ENCODE measurements at places on chromosomes 5 and 9.

DNA sequence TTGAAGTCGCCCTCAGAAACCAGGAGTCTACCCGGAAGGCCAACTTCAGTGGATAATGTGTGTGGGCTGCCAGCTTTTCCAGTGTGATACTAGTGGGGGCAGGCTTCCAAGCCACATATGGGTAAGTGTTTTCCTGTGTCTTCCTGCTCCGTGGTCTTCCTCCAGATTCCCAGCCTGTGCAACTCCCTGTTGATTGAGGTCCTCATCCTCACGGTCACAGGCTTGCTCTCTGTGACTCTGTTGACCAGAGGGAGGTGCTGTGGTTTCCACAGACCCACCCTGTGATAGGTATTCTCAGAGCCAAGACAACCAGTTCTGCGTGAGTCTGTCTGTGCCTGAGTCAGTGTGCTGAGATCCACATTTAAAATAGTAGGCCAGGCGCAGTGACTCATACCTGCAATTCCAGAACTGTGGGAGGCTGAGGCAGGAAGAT is 388.0 kb upstream of the IRX2 start:
- DNase-seq, result peak; percentile 60
- no peak overlapping the region for H3K27ac ChIP-seq
- no peaks in the 10 kb centered on the region for H3K36me3 ChIP-seq
- H3K4me1 ChIP-seq, result no peaks in the 10 kb centered on the region

GRCh38 chr5:5764246-5764645 is 341.8 kb downstream of the ICE1 start:
- H3K4me3 ChIP-seq, result no peak overlapping the region
- DNase-seq, result no peak
- H3K4me1 ChIP-seq, result no peaks in the 10 kb centered on the region
- no peaks in the 10 kb centered on the region for H3K36me3 ChIP-seq

DNA sequence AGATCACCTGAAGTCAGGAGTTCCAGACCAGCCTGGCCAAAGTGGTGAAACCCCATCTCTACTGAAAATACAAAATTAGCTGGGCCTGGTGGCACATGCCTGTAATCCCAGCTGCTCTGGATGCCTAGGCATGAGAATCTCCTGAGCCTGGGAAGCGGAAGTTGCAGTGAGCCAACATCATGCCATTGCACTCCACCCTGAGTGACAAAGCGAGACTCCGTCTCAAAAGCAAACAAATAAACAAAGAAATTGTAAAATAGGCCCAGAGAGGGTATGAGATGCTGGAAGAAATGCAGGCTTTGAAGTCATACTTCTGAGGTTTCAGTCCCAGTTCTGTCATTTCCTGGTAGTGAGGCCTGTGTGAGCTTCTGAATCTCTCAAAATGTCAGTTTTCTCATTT is 5.3 kb upstream of the ARHGEF37 start:
- H3K36me3 ChIP-seq, result no peaks in the 10 kb centered on the region
- DNase-seq, result no peak
- no peaks in the 10 kb centered on the region for H3K4me1 ChIP-seq
- H3K27me3 ChIP-seq, result no peaks in the 10 kb centered on the region
- no peak overlapping the region for H3K27ac ChIP-seq
- H3K4me3 ChIP-seq, result no peak overlapping the region

DNA sequence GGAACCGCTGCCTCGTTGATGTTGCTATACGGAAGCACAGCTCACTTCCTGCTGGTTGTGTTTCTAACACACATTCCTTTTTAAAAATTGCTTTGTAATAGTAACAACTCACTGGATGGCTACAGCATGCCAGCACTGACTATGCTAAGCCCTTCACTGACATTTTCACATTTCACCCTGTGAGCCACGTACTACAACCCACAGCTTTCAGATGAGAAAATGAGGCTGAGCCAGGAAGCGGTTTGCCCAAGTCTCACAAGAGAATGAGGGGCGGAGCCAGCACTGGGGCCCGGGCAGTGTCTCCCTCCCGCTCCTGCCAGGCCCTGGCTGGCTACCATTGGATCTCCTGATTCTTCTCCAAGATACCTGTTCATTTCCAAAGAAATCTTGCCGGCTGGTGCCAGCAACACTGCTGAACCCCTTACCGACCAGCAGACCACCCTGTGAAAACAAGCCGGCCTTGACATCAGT is 38.3 kb downstream of the FAM78A start:
- DNase-seq, result no peak
- H3K27me3 ChIP-seq, result no peaks in the 10 kb centered on the region
- H3K4me1 ChIP-seq, result peaks cover 13% of the 10 kb centered on the region

GRCh38 chr9:71743217-71743705 is 25.1 kb downstream of the CEMIP2 start:
- H3K4me3 ChIP-seq, result no peak overlapping the region
- H3K4me1 ChIP-seq, result peaks cover 16% of the 10 kb centered on the region
- no peaks in the 10 kb centered on the region for H3K27me3 ChIP-seq

- H3K27ac ChIP-seq, result no peak overlapping the region
- H3K4me3 ChIP-seq, result no peak overlapping the region
- no peaks in the 10 kb centered on the region for H3K27me3 ChIP-seq
- no peaks in the 10 kb centered on the region for H3K36me3 ChIP-seq
- no peaks in the 10 kb centered on the region for H3K4me1 ChIP-seq
These were observed 22.0 kb upstream of the ADRA1B start for GRCh38 chr5:159894149-159894720.

DNA sequence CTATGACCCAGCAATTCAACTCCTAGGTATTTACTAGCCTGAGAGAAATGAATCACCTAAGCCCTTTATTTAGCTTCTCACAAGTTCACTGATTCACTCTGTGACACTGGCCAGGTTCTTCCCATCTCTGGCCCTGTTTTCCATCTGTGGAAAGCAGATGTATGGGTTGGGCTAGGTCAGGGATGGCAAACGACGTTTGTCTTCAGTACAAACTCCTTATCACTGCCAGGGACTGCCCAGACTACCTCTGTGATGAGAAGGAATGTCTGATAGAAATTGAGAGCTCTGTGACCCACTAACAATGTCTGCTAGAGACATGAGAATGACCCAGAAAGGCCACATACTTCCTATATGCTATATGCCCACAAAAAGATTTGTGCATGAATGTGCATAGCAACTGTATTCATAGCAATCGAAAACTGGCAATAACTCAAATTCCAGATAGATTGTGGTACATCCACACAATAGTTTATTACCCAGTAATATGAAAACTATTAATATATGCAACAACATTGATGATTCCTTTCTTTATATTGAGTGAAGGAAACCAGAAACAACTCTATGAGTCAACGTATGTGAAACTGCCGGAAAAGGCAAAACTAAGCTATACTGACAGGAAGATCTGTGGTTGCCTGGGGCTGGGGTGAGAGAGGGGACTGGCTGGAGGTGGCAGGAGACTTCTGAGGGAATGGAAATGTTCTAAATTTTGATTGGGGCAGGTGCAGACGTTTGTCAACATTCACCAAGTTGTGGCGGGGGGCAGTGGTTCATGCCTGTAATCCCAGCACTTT is 32.0 kb upstream of the ADAM19 start:
- no peak overlapping the region for H3K4me3 ChIP-seq
- no peaks in the 10 kb centered on the region for H3K36me3 ChIP-seq
- no peak for DNase-seq

DNA sequence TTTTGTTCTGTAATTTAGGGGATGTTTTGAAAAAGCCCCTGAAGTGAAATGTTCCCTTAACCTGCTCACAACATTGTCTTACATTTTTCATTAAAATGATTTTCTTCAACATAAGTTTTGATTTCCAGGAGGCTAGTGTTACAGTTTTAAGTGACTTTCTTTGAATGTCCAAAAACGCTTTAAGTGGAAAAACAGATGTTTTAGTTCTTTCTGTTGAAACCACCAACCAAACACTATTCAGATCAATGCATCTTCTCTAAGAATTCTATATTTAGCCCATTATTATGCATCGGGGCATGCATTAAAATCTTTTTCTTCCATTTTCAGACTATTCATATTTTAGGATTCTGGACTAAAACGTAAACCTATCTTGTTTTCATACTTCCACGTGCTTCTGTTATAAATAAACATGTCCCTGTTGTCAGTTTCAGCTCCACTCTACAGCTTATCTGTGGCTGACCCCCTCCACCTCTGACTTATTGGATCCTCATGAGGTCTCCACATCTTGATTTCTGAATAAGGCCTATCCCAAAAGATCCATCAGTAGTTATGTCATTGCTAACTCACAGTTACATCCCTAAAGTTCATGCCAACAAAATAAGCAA is 882.3 kb upstream of the SEMA6A start:
- H3K36me3 ChIP-seq, result no peaks in the 10 kb centered on the region
- DNase-seq, result no peak
- no peaks in the 10 kb centered on the region for H3K27me3 ChIP-seq
- H3K27ac ChIP-seq, result no peak overlapping the region

GRCh38 chr9:124660341-124660801 is 110.7 kb downstream of the NR6A1 start:
- no peaks in the 10 kb centered on the region for H3K36me3 ChIP-seq
- H3K27ac ChIP-seq, result no peak overlapping the region
- H3K4me3 ChIP-seq, result peak overlapping the region; percentile 48
- no peaks in the 10 kb centered on the region for H3K27me3 ChIP-seq
- H3K4me1 ChIP-seq, result peaks cover 14% of the 10 kb centered on the region

DNA sequence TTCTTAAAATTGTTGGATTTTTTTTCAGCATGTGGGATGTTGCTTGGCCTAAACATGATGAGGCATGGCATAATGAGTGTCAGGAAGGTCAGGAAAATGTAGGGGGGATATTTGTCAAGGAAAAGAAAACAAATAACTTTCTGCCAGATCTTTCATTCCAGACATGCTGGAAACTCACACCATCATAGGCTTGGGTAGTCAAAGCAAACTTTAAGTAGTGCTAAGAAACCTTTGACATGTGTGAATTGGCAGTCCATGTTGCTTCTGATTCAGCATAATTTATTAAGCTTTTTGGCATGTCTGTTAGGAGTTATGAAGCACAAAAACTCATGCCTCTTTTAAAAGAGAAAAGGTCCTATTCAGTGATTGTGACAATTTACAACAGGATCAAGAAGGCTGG is 61.3 kb upstream of the MTAP start:
- no peaks in the 10 kb centered on the region for H3K27me3 ChIP-seq
- H3K27ac ChIP-seq, result no peak overlapping the region
- DNase-seq, result no peak
- no peak overlapping the region for H3K4me3 ChIP-seq
- H3K36me3 ChIP-seq, result no peaks in the 10 kb centered on the region

- H3K4me3 ChIP-seq, result no peak overlapping the region
- no peak overlapping the region for H3K27ac ChIP-seq
- no peak for DNase-seq
- H3K36me3 ChIP-seq, result no peaks in the 10 kb centered on the region
- no peaks in the 10 kb centered on the region for H3K4me1 ChIP-seq
These were observed 465.6 kb upstream of the KIF2A start for GRCh38 chr5:61840361-61840760.

GRCh38 chr5:76733049-76733417 is 17.1 kb downstream of the F2R start:
- no peak for DNase-seq
- no peaks in the 10 kb centered on the region for H3K27me3 ChIP-seq
- H3K4me3 ChIP-seq, result no peak overlapping the region
- no peaks in the 10 kb centered on the region for H3K36me3 ChIP-seq
- H3K27ac ChIP-seq, result no peak overlapping the region
- H3K4me1 ChIP-seq, result no peaks in the 10 kb centered on the region

- H3K27me3 ChIP-seq, result no peaks in the 10 kb centered on the region
- no peak for DNase-seq
- H3K4me1 ChIP-seq, result peaks cover 78% of the 10 kb centered on the region
- H3K27ac ChIP-seq, result no peak overlapping the region
- H3K4me3 ChIP-seq, result no peak overlapping the region
These were observed 9.3 kb downstream of the NIPBL start for GRCh38 chr5:36885566-36886485.

- no peak for DNase-seq
- H3K27ac ChIP-seq, result no peak overlapping the region
- no peaks in the 10 kb centered on the region for H3K36me3 ChIP-seq
These were observed 80.9 kb upstream of the SPOCK1 start for GRCh38 chr5:137580030-137580429.

DNA sequence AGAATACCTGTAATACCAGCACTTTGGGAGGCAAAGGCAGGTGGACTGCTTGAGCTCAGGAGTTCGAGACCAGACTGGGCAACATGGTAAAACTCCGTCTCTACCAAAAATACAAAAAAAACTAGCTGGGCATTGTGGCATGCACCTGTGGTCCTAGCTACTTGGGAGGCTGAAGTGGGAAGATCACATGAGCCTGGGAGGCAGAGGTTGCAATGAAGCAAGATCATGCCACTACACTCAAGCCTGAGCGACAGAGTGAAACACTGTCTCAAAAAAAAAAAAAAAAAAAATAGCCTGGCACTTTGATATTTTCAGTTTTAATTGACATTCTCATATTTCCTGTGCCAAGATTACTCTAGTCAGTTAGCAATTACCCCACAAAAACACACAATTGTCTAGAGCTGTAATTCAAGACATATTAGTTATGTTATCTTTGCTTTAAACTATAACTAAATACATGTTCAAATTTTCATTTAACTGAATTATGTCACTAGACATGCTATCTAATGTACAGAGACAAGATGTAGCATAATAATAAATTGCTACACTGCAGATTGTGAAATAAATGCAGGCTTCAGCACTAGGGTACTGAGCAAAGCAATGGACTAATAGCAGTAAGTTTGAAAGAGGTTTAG is 378.2 kb upstream of the GRAMD2B start:
- H3K4me3 ChIP-seq, result no peak overlapping the region
- no peak for DNase-seq
- no peak overlapping the region for H3K27ac ChIP-seq
- no peaks in the 10 kb centered on the region for H3K36me3 ChIP-seq
- H3K4me1 ChIP-seq, result no peaks in the 10 kb centered on the region
